ENCODE measurements at places on chromosomes 16 and 17. TPM values are rescaled to one million over a fixed set of nuclear protein-coding genes. Genes with fewer than 3 reads are reported as not detected.

TCF25 gene
- 154 TPM for total RNA-seq

HES7 gene
- 1.6 TPM for total RNA-seq

GRCh38 chr16:68724797-68725196 lies 12.3 kb upstream of the CDH1 start:
- no peak overlapping the region for H3K27ac ChIP-seq
- no peak for DNase-seq
- H3K4me3 ChIP-seq: no peak overlapping the region
- H3K36me3 ChIP-seq: no peaks in the 10 kb centered on the region

TBC1D3C gene
- 1.6 TPM for total RNA-seq

B4GALNT2 gene
- not detected for total RNA-seq

DNA sequence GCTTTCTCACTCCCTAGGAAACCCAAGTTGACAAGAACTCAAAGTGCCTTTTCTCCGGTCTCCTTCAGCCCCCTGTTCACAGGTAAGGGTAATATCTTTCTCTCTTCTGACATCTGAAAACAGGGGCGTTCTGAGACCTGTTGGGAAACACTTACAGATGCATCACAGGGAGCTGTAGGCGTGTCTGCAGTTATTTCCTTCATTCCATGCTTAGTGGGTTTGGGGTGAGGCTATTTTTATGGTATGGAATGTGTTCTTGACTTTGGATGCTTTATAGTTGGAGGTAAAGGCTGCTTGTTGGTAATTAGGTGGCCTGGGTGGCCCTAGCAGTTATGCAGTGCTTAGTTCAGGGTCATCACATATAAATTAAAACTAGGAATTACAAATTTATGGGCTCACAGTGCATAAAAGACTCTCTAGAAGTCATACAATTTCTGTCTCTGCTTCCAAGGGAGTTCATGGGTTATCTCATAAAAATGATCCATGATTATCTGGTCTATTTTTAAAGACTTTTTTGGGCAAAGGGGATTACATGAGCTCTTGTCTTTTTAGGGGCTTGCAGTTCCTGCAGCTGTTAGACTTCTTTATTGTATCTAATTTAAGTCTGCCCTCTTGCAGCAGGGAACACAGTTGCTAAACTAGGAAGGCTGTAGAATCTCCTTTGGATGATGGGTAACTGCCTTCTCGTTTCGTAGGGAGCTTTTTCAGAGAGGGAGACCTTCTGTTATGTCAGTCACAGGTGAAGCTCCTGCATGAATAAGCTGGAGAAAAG lies 10.2 kb downstream of the SOCS7 start:
- DNase-seq: no peak
- no peak overlapping the region for H3K27ac ChIP-seq
- no peaks in the 10 kb centered on the region for H3K36me3 ChIP-seq

MARVELD3 gene
- not detected for total RNA-seq

DNA sequence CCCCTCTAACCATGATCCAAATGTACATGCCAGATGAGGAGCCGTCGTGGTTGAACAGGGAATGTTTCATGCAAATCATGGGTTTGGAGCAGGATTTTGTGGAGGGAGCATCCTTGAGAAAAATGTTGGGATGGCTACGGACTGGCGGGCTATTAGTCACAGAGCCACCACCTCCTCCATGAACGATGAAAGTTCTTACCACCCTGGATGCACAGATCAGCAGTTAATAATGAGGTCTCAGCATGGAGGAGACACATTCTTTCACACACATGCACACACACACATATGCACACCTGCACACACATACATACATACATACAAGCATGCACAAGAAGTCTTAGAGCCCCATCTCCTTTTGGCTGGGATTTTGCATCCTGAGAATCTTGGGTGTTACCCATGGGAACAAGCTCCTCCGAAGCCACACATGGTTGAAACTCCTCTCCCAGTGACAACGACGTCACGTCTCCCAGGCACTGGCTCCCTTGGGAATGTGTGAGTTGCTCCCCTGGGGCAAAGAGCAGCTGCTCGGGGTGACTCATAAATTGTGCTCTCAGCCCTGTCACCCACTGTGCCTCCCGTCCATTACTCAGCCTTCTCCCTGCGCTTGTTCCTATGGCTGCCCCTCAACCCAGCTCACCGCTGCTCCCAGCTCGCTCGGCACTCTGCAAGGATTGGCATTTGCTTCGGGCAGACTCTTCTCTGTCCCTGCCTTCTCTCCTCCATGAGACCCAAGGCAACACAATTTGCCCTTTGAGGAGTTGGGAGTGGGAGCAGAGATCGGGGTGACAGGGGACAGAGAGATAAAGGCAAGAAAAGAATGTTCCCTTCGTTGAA lies 344.6 kb downstream of the SOX9 start:
- H3K27me3 ChIP-seq: no peaks in the 10 kb centered on the region
- no peaks in the 10 kb centered on the region for H3K4me1 ChIP-seq
- H3K4me3 ChIP-seq: no peak overlapping the region
- DNase-seq: no peak
- H3K36me3 ChIP-seq: no peaks in the 10 kb centered on the region

GRCh38 chr17:50163843-50164696 lies 1.7 kb upstream of the SGCA start:
- no peak for DNase-seq
- H3K36me3 ChIP-seq: no peaks in the 10 kb centered on the region
- no peaks in the 10 kb centered on the region for H3K27me3 ChIP-seq
- H3K4me3 ChIP-seq: no peak overlapping the region

EVPLL gene
- total RNA-seq: not detected

All from CD8-positive, alpha-beta memory T cell (primary cell).